A549 (cell line): ENCODE measurements at places on chromosomes 3 and 15. TPM values are rescaled to one million over a fixed set of nuclear protein-coding genes. Genes with fewer than 3 reads are reported as not detected.

The CFAP91 gene
- 0.41 to 0.52 TPM (median 0.45 TPM) in 3 replicates for polyA plus RNA-seq

The CA12 gene
- 122 to 129 TPM (median 126 TPM) in 3 replicates for polyA plus RNA-seq

The NPHP3 gene
- polyA plus RNA-seq, result 6.5 to 7.6 TPM (median 7.1 TPM) in 3 replicates

The PRSS50 gene
- polyA plus RNA-seq, result not detected in 3 replicates

The NAALADL2 gene
- polyA plus RNA-seq, result 0.08 to 0.35 TPM (median 0.28 TPM) in 3 replicates

The MAP6D1 gene
- 0.68 to 1.1 TPM (median 1.0 TPM) in 3 replicates for polyA plus RNA-seq

The CAMK2N2 gene
- 0.71 to 0.88 TPM (median 0.84 TPM) in 3 replicates for polyA plus RNA-seq

The ACTC1 gene
- 0.43 to 1.1 TPM (median 1.0 TPM) in 3 replicates for polyA plus RNA-seq

The P3H2 gene
- polyA plus RNA-seq, result 48.5 to 56.6 TPM (median 55.1 TPM) in 3 replicates
